Fibroblast of lung (primary cell): ENCODE measurements at places on chromosomes 4 and X. TPM values are rescaled to one million over a fixed set of nuclear protein-coding genes. Genes with fewer than 3 reads are reported as not detected.
A peak's percentile ranks its signal among the peaks of the same experiment; 100 is the strongest.

- no peak for DNase-seq
Measured at GRCh38 chrX:122545778-122546177, 638.3 kb upstream of the GRIA3 start.

- no peak for DNase-seq
Measured at GRCh38 chrX:63755892-63756291, 29.1 kb downstream of the ARHGEF9 start.

DNA sequence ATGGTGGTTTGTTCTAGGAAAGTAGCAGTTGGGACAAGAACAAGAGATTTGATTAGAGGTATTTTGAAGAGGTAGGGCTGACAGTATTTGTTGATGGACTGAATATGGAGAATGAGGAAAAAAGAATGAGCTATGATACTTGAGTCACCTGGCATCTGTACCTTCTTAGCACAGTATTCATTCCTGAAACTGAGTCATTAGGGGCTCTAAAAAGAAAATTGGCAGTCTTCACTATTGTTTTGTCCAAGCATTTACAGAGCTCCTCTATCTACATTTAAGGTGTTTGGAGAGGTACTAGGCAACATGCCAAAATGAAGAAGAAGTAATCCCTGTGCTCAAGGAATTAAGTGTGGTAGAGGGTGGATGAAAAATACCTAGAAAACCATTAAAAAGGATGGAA is 165.8 kb downstream of the SHROOM4 start:
- DNase-seq = no peak

GRCh38 chr4:111689214-111689613 is 456.0 kb upstream of the FAM241A start:
- DNase-seq = peak; percentile 70

DNA sequence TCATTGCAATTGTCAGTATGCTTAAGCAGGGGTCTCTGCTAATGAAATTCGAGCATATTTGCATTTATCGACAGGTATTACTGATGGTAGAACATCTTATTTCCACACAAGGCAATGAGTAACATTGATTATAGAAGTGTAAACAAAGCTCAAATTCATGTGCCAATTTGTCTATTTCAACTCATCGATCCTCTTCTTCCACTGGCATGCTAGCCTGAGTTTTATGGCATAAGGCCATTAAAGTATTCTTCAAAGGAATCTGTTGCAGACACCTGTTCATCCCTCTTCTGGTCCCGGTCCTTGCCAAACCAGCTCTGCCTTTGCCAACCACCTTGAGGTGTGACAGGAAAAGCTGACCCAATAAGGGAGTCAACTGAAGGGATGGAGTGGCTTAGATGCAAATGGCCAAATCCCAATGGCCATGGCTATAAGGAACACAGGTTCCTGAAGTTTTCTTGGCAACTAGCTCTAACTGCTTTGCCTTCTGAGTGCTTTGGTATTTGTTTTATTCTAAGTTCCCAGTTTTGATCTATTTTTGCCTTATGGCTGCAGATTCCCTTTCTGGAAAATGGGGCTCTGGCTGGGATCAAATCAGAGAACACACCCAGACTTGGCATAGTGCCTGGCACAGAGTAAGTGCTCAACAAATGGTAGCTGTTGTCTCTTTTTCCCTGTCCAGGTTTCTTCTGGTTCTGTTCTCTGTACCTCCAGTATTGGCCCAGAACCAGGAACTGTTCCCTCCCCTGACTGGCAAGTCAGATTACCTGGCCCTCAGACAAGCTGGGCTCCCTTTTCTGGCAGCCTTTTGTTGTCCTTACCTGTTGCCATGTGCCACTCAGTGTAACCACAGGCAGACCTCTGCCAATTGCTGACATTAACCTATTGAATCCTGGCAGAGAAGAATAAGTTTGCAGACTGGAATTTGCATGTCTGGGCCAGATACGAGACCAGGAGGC is 63.1 kb downstream of the RTL9 start:
- DNase-seq = no peak

- DNase-seq = peak; percentile 11
Measured at GRCh38 chr4:180909279-180909678, 1333.9 kb upstream of the TENM3 start.

DNA sequence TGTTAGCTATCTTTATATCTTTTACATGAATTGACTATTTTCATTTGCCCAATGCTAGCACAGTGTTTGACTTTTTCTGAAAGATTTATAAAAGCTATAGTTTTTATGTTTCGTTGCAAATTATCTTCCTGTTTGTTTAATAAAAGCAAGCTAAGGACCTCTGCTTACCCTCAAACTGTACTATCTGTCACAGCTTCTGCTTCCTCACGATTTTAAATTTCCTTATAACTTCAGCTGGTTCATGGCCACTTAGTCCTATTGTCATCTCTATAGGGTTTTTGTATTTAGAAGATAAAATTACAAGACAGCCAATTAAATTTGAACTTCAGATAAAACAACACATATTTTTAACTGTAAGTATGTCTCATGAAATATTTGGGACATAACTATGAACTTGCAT is 494.0 kb downstream of the PDGFC start:
- no peak for DNase-seq

DNA sequence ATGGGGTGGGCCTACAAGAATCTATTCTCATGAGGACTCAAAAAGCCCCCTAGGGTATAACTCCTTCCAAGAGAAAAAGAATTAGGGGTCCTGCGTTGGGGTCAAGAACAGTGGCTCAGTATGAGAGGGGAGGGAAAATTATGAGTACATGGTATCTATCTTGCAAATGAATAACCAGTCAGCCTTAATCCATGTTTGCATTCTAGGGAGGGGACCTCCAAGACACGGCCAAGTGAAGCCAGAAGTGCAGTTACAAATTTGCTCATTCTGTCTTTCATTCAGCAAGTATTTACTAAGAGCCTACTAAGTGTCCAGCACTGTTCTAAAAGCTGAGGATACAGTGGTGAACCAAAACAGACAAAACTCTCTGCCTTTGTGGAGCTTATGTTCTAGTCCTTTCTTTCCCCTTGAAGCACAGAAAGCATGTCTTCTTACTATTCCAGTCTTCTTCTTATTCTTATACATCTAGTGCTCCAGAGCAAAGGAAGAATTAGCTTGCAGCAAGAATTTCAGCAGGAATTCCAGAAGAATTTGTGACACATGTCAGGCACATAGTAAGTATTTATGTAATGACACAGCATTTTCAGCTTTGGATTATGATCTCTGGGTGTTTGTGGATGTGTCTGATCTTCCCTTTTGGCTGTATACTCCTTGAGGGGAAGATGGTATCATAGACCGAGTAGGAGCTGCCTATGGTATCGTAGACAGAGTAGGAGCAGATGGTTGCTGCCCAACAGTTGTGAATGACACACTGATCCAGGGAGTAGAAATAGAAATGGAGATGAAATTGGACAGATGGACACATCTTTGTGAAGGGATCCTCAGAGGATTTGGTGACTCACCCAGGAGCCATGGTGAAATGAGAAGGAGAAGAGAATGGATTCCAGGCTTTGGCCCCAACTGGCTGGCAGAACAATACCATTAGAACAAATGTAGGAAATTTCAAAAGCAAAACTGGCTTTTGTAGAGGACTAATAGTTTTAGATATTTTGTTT is 75.9 kb downstream of the COQ2 start:
- no peak for DNase-seq

- DNase-seq = no peak
Measured at GRCh38 chr4:176645246-176645960, 147.3 kb downstream of the VEGFC start.

DNA sequence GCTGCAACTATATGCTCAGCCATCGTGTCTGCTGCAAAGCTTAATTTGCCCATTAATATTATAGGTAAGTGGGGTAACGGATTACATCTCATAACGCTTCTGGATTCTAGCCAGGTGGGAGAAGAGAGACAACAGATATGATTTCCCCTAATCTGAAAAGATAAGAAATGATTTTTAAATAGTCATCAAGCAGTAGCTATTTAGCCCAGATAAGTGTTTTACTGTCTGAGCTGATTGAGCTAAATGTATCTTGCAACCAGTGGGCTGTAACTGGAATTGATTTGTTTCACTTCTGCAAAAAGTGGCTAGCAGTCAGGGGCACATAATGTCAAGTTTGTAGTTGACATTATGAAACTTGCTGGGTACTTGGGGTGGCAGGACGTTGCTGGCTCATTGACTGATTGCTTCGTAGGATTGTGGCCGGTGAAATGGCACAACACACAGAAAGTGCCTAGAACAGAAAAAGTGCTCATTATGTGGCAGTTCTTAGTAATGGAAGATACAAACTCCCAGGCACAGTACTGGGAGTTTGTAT is 18.5 kb downstream of the LAP3 start:
- DNase-seq = no peak

GRCh38 chrX:93875621-93876282 is 201.7 kb downstream of the FAM133A start:
- DNase-seq = no peak

DNA sequence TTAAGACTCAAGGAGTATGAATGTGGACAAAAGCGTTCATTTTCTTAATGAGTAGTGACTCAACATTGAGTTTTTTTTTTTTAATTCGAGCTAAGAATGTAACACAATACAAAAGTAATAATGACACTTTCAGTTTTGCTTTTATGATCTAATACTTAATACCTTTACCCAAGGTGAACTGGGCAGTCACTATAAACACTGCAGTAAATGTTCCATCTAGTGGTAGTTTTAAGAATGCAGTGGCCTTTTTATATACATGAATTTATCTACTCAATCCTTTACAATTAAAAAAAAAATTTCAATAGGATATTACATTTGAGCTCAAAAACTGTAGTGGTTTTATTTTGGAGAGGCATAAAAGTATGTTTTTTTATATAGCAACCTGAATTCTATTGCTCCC is 33.9 kb downstream of the PDK3 start:
- peak; percentile 15 for DNase-seq

DNA sequence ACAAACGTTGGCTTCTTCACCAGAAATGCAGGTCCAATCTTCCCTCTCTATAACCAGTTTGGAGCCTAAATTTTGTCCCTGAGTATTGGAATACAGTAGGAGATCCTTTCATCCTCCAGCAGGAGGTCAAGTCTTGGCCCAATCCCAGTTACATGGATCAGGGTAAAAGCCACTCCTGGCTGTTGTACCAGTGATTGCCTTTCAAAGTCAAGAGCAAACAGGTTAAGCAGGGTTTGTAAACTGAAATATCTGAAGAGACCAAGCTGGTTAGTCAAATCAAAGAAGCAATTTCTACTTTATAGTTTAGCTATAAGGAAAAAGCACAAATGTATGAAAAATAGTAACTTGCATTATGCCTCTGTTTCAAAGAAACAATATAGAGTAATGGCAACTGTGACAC is 329.4 kb downstream of the NAF1 start:
- DNase-seq = no peak

The NPY1R gene
- under 0.01 TPM in 2 replicates for total RNA-seq

The ZNF157 gene
- 0.17 and 0.26 TPM in 2 replicates for total RNA-seq

The VCX2 gene
- total RNA-seq = not detected in 2 replicates
